GM12865 (cell line): ENCODE measurements at places on chromosomes 7 and 10.

- DNase-seq, result no peak
These were observed 30.1 kb downstream of the BTBD16 start for GRCh38 chr10:122301055-122301810.

DNA sequence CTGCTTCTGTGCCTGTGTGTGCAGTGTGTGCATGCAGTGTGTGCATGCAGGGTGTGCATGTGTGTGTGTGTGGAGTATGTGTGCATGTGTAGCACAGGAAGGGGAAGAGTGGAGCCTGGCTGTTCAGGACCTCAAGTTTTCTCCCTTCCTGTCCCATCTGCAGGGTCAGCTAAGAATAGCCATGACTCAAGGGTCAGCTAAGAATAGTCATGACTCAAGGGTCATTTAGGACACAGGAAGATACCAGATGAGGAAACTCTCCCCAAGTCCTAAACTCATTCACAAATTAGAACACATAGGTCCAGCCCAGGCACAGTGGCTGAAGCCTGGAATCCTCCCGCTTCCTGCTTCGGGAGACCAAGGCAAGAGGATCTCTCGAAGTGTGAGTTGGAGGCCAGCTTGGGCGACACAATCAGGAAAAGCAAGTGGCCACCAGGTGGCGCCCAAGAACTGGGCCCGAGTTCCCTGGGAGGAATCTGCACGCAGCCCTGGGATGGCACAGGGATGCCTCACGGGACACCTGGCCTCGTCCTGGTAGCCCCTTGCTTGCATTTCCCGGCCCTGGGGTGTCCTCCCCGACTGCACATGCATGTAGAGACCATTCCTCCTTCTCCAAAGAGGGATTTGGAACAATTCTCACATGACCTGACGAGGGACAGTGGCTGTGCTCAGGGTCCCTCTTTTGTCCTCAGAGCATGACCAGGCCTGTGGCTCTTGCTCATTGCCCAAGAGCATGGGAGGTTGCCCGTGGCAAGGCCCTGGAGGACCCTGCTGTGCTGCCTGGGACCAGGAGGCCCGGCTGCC lies 21.4 kb upstream of the VOPP1 start:
- DNase-seq, result peak; percentile 70

DNA sequence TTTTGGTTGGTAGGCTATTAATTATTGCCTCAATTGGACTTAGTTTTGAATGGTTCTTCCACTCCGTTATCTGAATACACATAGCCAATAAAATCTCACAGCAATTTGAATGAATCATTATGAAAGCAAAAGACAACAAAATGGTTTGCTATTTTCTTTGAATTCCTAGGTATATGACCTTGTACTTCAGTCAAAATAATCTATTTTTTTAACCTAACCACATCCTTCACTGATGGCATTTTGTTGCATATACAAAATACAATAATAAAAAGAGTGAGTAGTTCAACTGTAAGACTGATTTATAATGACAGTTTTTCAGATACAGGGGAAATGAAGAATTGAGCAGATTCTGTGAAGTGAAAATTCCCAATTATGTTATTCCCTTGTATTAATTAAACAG lies 433.1 kb downstream of the HTR7 start:
- DNase-seq, result no peak

GRCh38 chr10:78479467-78479866 lies 445.8 kb downstream of the RPS24 start:
- DNase-seq, result no peak

- peak; percentile 30 for DNase-seq
These were observed 63.3 kb downstream of the NOC3L start for GRCh38 chr10:94299417-94299816.

GRCh38 chr7:138499340-138499739 lies 39.3 kb downstream of the TRIM24 start:
- DNase-seq, result no peak

DNA sequence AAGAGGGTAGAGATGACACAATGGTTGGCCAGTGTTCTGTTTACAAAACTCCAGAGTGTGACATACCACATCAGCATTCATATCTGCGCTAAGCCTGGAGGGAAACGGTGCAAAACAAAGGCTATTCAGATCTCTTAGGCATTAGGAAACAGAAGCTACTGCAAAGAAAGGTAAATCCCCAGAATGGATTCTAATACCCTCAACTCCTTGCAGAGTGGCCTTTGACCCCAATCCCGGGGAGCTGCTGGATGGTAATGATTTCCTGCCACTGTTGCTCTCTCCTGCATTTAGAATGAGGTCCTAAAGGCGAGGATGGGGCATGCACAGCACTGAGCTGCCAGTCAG lies 65.2 kb downstream of the AOAH start:
- DNase-seq, result no peak

- DNase-seq, result no peak
These were observed 523.7 kb upstream of the GALNT17 start for GRCh38 chr7:70608229-70608628.

- no peak for DNase-seq
These were observed 197.5 kb downstream of the ZNF438 start for GRCh38 chr10:30834153-30834552.
